CD4-positive, CD25-positive, alpha-beta regulatory T cell (primary cell): ENCODE measurements at places on chromosomes 5 and 9. TPM values are rescaled to one million over a fixed set of nuclear protein-coding genes. Genes with fewer than 3 reads are reported as not detected.
A peak's percentile ranks its signal among the peaks of the same experiment; 100 is the strongest.

DNA sequence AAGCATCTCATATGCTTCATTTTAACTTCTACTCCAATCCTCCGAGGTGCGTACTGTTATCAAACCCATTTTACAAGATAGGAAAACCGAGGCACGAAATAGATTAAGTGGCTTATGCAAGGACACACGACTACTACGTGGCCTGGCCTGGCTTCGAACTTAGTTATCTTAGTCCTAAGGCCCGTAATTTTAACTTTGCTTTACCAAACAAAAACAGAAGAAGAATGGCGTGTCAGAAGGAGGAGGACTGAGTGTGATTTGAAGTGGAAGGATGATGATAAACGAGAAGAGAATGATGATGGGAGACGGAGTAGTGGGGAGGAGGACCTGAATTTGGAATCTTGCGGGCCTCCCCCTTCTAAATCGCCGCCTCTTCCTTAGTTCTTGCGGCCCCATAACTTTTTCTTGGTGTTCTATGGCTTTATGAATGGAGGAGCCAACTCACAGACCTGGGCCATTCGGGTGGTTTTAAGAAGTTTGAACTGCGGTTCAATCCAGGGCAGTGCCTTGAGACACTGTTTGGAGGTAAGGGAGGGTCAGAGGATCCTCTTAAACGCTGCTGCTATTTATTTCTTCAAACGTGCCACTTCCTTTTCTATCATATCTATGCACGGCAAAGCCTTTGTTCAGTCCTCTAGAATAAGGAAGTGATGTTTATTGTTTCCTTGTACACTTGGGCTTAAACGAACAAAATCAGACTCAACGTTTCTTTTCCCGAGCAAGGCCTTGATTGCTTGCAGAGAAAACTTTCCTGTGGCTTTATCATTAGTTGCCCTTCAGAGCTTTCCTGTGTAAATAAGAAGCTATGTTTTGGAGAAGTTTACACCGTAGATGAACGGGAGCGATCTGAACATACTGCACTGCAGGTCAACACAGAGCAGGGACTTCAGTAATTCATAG is 795 bp downstream of the CNOT8 start:
- peak; percentile 47 for DNase-seq

LHFPL2 gene
- 0.47 TPM for total RNA-seq

- DNase-seq: no peak
Measured at GRCh38 chr9:90818279-90818678, 16.7 kb downstream of the SYK start.

DNA sequence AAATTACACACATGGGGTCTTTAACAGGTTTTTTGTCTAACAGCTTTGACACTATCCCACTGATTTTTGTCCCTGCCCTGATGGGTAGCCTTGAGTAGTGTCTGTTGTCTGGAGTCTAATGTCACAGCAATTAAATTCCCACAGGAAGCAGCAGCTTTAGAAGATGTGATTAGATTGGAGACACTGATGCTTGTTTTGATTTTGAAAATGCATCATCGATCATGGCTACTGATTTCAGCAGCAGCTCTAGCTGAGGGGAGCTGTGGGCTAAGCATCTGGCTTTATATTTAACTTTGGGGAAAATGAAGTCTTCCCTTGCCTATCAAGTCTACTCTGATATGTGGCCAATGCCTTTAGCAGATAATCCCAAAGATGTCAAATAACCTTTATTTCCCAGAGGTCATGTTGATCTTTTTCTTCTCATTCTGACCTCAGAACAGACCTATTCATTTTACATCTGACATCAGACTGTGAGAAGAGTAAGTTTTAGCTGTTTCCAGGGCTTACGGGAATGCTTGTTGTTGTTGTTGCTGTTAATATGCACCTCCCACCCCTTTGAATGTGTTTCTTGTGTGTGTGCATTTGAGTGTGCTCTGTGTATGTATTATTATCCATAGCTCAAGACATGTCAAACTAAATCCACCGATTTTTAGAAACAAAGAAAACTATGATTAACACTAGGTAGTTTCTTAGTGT is 704.9 kb upstream of the NUDT12 start:
- no peak for DNase-seq

- no peak for DNase-seq
Measured at GRCh38 chr5:130066644-130067043, 162.4 kb downstream of the CHSY3 start.

GRCh38 chr5:135629666-135630065 is 50.9 kb upstream of the CXCL14 start:
- DNase-seq: no peak

GRCh38 chr5:80387063-80387768 is 20.6 kb upstream of the ZFYVE16 start:
- DNase-seq: no peak

SHISAL2B gene
- total RNA-seq: not detected

PCDHGC3 gene
- total RNA-seq: 0.35 TPM

GRCh38 chr5:178123094-178123965 is 7.5 kb upstream of the RMND5B start:
- DNase-seq: no peak

GRCh38 chr5:1323803-1324173 is 21.1 kb downstream of the CLPTM1L start:
- no peak for DNase-seq

DNA sequence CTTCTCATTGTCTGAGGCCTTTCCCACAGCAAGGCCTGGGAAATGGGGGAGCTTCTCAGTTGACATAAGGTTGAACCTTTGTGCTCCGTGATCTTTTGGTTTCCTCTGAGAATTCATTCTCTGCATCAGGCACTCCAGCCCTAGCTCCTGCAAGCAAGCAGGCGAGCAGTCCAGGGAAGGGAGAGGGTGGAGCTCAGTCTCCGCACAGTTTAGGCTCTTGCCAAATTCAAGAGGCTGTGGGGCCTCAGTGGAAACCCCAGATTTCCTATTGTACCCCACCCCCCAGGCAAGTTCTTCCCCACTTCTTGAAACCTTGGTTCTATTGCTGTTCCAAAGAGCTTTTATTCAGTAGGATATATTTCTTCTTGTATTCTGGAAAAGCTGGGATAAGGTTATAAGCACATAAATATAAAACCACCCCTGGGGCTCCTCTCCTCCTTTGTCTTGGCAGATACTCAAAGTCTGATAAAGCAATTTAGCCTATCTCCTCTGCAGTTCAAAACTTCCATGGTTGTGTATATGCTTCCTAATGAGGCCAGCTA is 147.2 kb downstream of the PDZD2 start:
- no peak for DNase-seq

GPR151 gene
- total RNA-seq: not detected

- DNase-seq: no peak
Measured at GRCh38 chr9:132068605-132069004, 11.1 kb downstream of the MED27 start.

LMBRD2 gene
- 11.0 TPM for total RNA-seq

GRCh38 chr5:118224546-118224945 is 763.8 kb downstream of the DTWD2 start:
- no peak for DNase-seq

ATG10 gene
- 7.5 TPM for total RNA-seq

MEF2C gene
- 1.6 TPM for total RNA-seq

- no peak for DNase-seq
Measured at GRCh38 chr5:164277720-164278119, 772.3 kb downstream of the MAT2B start.

- DNase-seq: no peak
Measured at GRCh38 chr5:112779531-112779930, 41.8 kb downstream of the APC start.

CEP72 gene
- total RNA-seq: 12.3 TPM

DNA sequence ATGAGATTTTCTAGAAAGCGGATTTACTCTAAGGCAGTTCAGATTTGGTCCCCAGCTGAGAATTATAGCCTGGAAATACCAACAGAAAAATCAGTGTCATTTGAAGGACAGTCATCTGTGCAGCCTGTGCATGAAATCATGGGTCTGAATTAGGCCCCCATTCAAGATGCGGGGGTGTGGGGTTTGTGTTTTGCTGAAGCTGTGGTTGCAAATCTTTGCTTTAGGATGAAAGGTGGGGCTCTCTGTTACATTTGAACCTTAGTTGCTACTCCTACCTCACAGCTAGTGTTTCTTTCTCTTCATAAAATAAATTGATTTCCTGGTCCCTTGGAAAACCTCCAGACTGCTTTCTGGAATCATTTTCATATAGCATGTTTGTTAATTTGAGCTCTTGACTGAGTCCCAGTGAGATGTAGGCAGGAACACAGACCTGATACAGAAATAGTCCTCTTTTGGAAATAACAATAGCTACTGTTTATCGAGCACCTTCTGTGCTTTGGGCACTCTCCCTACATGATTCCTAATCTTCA is 4.8 kb upstream of the ABL1 start:
- DNase-seq: no peak

DNA sequence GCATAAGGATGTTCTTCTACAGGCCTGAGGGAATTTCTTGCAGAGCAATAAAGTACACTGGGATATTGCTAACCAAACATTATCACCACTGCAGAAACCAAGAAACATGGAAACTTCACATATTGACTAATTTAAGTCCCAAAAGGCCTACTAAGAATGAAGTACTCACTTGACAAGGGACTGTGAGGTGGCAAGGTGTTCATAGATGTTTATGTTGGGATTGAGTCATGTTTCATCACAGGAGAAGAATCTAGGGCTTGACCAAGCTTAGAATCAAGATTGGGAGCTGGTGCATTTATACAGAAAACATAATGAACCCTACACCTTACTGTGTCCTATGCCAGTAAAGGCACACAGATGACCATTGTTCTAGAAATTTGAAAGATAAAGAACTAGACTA is 56.7 kb upstream of the GAS1 start:
- no peak for DNase-seq

ECM2 gene
- not detected for total RNA-seq

- DNase-seq: peak; percentile 39
Measured at GRCh38 chr9:35696520-35697215, 6.9 kb upstream of the TPM2 start.

DNA sequence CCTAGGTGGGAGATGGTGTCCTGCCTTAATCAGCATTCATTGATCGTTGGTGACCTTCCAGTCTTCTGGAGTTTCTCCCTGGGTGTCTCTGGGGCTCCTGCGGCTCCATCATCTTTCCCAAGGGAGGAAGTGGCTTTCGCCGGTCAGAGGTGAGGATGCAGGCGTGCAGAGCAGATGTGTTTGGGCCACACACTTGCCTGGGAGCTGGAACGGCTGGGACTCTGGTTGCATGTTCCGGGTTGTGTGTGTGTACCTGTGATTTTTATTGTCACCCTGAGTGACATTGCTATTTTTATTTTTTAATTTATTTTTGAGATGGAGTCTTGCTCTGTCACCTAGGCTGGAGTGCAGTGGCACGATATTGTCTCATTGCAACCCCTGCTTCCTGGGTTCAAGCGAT is 9.6 kb downstream of the HMCN2 start:
- no peak for DNase-seq

DNA sequence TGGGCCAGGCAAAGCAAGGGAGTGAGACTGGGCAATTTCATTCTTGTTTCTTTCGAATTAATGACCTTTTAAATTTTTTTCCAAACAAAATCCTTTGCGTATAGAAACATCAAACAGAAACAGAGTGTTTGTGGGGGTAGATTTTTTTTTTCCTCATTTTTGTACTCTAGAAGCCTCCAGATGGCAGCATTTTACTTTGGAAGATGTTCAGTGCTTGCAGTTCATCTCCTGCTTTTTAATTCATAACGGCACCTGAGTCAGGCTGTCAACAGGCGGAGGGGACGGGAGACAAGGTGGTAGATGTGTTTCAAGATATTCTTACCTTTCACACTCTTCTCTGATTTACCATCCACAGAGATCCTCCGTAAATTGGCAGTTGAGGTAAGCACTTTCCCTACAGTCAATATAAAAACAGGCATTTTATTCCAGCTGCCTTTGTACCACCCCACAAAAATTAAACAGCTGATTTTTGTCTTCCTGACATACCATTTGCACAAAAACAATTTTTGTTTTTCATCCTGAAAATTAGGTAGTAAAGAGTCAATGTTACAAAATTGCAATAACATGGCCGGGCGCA is 99.5 kb upstream of the FBXL17 start:
- DNase-seq: no peak

DOK3 gene
- 1.5 TPM for total RNA-seq

GRCh38 chr5:88984040-88984439 is 101.1 kb upstream of the MEF2C start:
- no peak for DNase-seq

DNA sequence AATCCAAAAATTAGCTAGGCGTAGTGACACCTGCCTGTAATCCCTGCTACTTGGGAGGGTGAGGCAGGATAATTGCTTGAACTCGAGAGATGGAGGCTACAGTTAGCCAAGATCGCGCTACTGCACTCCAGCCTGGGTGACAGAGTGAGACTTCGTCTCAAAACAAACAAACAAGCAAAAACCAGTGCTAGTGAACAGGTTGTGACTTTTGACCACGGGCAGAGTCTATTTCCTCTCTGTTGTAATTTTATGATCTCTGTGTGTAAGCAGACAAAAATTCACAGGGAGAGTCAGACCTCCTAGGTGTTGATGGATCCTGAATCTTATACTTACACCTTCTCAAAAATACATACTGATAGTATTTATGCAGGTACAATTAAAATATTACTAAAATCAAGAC is 65.8 kb downstream of the SPEF2 start:
- no peak for DNase-seq

SPAAR gene
- not detected for total RNA-seq
